ENCODE measurements at places on chromosomes 4 and X.

DNA sequence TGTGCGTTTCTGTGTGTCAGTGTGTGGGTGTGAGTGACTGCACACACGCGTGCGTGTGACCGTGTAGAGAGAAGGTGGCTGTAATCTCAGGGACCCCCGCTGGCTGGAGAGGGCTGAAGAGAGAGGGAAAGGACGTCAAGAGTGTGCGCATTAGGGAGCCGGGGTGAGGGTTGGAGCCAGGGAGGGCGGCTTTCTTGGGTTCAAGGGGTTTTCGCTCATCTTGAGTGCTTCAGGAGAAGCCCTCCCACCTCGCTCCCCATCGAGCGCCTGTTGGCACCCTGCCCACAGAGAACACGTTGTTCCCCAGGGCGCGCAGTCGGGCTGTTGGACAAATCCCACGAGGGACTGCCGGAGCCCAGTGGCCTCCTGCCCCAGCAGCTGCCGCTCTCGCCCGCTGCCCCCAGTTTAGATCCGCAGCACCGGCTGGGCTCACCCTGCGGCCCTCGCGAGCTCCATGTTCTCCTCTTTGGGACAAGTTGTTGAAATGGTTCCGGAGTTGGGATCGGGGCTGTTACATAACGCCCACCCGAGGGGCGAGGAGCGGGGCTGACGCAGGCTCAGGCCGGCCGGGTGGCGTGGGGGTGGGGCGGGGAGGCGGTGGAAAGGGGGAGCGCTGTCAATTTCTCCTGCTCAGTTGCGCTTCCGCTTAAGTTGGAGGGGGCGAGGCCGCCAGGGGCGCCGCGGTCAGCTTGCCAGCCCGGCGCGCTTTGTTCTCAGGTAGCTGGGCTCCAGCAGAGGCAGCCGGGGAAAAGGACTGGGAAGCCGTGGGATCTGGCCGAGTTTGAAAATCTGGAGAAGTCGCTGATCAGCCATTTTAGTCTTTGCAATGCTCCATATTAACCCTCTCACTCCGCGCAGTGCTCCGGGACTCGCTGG is 1.6 kb downstream of the GRIA2 start:
- no peak for DNase-seq

GRCh38 chrX:150813922-150814321 is 84.5 kb downstream of the CD99L2 start:
- DNase-seq: peak; percentile 21

DNA sequence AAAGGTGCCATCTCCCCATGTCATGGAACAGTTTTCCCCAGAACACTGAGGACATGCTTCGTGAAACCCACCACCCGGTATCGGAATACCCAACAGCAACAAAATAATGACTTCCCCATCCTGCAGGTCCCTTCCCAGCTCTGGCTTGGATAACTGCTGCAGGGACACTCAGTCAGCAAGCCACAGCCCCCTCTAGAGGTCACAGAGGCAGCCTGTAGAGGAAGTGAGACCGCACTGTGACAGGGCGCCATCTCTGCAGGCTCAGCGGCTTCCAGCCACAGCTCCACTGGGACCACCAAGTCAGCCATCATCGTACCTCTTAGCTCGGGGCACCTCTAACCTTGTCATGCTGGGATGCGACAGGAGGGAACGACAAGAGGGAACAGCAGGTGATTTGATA is 315.9 kb downstream of the LDB2 start:
- no peak for DNase-seq

- DNase-seq: no peak
Observed at GRCh38 chr4:137678796-137679195, 146.5 kb upstream of the PCDH18 start.

GRCh38 chr4:186021461-186022167 is 47.3 kb upstream of the TLR3 start:
- no peak for DNase-seq

- no peak for DNase-seq
Observed at GRCh38 chr4:6389142-6389825, 83.1 kb downstream of the PPP2R2C start.

- no peak for DNase-seq
Observed at GRCh38 chrX:46340696-46341095, 204.5 kb downstream of the ZNF674 start.

GRCh38 chrX:131944936-131945902 is 77.9 kb upstream of the STK26 start:
- DNase-seq: no peak

Data from activated CD4-positive, alpha-beta T cell treated with anti-CD3 and anti-CD28 coated beads, Interleukin-10, Interleukin-2, amounts not matched to agents 100 ng/mL and 50 ng/mL, durations not matched to agents 16 hours and 8 hours (primary cell).